ENCODE measurements at places on chromosomes 3 and 15.

DNA sequence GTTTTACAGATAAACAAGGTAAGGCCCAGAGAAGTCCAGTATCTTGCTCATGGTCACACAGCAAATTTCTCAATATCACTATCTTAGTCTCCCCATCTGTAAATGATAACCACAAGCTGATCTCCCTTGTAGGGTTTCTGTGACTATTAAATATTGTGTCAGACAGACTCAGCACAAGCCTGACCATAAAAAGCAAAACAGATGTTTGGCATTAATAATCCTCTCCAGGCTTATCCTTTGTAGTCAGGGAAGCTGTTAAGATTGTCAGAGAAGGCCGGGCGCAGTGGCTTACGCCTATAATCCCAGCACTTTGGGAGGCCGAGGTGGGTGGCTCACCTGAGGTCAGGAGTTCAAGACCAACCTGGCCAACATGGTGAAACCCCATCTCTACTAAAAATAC lies 173.2 kb upstream of the PRICKLE2 start:
- DNase-seq: no peak

GRCh38 chr3:62863648-62864047 lies 11.6 kb downstream of the CADPS start:
- no peak for DNase-seq

GRCh38 chr3:113018536-113019181 lies 27.9 kb downstream of the GTPBP8 start:
- no peak for DNase-seq

GRCh38 chr15:45653702-45654424 lies 19.0 kb downstream of the SQOR start:
- DNase-seq: no peak

DNA sequence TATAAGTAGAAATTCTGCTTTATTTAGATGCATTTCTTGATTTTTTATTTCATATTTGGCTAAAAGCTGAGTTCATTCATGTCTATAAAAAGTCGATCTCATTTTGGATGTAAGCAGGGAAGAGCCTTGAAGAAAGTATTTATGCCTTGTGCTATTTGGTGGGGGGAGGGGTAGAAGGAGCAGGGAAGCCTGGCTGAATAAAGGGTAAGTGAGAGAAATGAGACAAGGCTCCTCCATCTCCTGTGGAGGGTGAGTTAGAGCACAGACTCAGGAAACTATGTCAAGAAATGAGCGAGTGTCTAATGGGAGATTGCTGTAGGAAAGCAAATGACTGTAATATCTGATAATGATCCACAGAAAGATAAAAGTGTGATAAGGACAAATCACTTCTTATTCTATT lies 121.8 kb upstream of the ATP11B start:
- DNase-seq: no peak

DNA sequence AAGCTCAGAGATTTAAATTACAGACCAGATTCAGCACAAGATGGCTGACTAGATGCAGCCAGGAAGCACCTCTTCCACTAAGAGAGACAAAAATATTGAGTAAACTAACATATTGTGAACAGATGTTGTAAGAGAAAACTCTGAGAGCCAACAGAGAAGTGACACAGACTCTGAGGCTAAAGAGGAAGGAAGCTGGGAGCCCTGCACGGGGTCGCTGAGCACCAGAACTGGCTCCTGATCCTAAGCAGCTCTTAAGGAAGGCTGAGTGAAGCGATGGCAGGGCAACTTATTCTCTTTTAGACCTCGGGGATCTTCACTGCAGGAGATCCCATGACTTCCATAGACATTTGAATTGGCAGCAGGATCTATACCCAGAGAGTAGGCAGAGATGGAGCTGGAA lies 578.0 kb upstream of the GRM7 start:
- DNase-seq: no peak

DNA sequence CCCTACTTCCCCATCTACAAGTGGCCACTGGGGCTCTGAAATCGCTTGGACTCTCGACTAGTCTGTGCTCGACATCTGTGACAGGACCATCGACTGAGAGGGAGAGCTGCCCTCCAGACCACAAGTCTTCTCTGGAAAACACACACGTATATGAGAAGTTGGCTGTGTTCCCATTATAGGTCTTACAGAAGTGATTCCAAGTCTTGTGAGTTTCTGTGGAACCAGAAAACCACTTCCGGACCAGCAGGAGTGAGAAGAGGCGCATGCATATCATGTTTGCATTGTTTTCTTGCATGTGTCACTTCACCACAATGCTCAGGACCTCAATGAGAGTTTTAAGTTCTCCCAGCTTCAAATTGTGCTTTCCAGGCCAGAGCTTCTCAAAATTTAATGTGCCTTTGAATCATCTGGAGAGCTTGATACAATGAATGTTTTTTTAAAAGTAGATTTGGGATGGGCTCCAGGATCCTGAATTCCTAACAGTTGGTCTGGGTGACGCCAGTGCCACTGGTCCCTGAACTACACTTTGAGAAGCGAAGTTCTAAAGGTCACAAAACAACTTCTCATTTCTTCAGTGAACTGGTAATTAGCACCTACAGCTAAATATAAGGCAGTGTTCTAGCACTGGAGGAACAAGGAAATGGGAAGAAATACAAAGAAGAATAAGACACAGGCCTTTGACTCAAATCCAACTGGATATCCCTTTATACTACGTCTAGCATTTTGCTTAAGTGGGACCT lies 15.7 kb downstream of the LIPC start:
- no peak for DNase-seq

GRCh38 chr3:185439745-185440466 lies 58.9 kb downstream of the TMEM41A start:
- DNase-seq: no peak

DNA sequence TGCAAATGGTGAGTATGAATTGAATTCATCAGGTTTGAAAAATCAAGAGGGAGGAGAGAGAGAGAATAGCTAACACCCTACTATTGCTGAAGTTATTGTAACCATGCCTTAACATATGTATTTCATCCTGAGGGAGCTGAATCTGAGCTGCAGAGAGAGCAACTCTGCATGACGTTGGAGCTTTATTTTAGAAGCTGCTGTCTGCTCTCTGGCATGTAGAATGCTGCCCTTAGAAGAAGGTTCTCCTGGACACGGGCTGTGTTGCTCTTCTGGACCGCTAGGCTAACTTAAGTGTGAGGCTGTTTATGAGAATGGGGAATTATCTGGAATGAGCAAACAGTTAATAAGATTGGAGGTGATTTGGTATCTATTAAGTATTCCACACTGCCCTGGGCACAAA lies 814.6 kb downstream of the AGBL1 start:
- no peak for DNase-seq

GRCh38 chr3:171270541-171270940 lies 189.7 kb downstream of the TNIK start:
- no peak for DNase-seq

GRCh38 chr3:139538733-139539132 lies 809 bp downstream of the RBP1 start:
- DNase-seq: no peak

GRCh38 chr3:79253704-79254103 lies 514.1 kb downstream of the ROBO1 start:
- DNase-seq: no peak

- DNase-seq: no peak
These were observed 192.4 kb upstream of the PEX5L start for GRCh38 chr3:180229113-180229512.

DNA sequence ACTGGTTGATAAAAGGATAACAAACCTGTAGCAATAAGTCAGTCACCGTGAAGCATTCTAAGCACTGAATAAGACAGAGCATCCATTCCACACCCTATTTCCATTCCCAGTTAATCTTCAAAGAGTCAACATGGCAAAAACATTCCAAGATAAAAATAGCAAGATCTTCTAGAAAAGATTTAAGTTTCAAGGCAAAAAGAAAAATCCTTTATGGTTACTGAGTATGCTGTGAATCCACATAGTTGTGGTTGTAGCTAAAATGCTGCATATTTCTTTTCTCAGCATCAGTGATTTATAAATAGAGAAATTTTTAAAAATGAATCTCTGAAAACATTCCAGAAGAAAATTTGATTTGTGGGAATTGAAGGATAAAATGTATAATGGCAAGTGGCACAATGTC lies 21.1 kb downstream of the GAP43 start:
- no peak for DNase-seq

DNA sequence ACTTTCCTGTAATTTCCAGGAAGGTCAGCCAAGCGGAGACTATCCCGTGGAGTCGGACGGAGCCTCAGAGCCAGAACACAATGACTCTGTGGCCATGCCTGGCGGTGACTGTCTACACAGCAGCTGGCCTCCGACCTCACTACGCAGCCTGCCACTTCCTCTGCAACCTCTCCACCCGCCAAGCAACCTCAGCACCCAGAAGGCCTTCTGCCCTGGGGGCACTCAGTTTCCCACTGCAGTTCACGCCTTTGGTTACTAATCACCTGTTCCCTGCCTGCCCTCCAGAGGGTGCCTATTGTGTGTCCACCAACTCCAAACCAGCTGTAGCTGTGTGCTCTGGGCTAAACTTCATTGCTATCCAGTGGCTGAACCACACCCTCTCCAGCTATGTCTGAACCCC lies 44.0 kb downstream of the TM2D3 start:
- DNase-seq: no peak

DNA sequence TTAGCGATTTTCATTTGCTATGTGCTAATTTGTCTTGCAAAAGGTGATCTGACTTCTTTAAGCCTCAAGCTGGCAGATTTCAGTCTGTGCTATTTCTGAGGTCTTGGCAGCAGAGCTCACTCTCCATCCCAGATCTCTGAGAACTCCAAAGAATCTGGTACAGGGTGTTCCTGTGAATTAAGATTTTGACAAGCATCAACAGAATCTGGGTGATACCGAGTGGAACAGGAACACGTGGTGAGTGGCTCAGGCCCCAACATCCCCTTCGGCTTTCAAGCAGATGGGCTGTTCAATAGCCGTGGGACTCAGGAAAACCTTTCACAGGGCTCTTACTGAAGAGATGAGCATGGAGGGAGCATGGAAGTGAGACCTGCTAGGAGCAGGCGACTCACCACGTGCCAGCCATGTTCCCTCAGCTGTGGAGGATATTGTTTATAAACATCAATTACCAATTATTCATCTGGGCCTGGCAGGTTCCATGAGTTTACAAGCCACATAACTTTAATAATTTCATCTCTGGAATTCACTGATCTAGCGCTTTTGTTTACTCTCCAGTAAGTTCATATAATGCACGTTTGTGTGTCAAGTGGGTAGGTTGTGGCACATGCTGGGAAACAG lies 103.4 kb upstream of the SELENOK start:
- DNase-seq: no peak

GRCh38 chr3:150215616-150216015 lies 192.5 kb upstream of the TSC22D2 start:
- no peak for DNase-seq

DNA sequence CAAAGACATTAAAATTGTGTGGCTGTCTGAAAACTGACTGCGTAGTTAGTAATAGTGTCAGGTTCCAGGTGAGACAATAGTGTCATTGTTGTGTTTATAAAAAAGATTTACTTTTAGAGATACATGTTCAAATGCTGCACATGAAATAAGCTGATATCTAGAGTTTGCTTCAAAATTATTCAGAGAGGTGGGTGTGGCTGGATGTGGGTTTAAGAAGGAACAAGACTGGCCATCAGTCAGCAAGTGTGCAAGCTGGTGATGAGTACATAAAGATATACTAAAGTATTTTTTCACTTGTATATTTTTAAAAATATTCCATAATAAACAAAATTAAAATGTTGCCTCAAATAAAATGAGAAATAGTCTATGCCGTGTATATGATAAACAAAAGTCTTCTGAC lies 190.6 kb downstream of the ARRDC4 start:
- DNase-seq: no peak

GRCh38 chr3:11220230-11220629 lies 52.0 kb upstream of the ATG7 start:
- DNase-seq: no peak

DNA sequence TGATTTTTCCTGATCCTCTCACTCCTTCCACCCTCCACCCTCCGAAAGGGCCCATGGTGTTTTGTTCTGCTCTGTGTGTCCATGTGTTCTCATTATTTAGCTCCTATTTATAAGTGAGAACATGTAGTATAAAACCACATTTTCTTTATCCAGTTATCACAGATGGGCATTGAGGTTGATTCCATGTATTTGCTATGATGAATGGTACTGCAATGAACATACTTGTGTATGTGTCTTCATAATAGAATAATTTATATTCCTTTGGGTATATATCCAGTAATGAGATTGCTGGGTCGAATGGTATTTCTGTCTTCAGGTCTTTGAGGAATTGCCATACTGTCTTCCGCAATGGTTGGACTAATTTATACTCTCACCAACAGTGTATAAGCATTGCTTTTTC lies 126.0 kb downstream of the IMPG2 start:
- no peak for DNase-seq

DNA sequence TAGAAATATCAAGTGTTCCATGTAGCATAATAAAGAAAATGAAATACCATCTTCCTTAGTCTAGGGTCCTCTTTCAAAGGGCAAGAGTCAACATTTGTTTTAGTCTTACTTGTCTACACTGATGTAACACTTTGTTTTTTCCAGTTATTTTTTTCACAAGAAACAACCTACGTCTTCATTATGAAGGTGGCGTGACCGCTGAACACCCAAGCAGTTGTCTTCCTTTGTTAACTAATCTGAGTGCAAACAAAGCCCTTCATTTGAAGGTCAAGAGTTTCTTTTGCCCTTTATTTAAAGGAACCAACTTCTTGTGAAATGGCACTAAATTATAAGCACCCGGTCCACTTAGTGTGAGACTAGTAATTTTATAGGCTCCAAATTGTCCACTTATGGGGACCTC lies 73.2 kb downstream of the CD47 start:
- DNase-seq: no peak

- DNase-seq: no peak
These were observed 134.8 kb downstream of the ASB7 start for GRCh38 chr15:100737214-100737613.

DNA sequence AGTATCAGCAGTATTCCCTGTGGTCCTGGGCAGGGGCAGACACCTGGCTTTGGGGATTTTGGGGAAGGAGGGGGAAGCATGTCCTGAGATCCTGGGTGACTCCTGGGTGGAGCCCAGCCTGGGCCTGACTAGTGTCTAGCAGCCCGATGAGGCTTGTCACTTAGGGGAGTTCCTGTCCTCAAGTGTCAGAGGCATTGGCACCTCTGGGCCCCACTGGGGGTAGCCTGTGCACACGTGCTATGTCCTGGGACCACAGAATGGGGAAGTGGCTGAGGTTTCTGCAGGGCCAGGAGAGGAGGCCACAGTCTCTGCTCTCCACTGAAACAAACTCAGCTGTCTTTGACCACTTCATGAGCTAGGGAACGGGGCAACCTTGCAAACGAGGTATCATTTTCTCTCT lies 31.5 kb upstream of the ADCY5 start:
- DNase-seq: no peak

GRCh38 chr3:71614869-71615268 lies 31.3 kb upstream of the FOXP1 start:
- no peak for DNase-seq

GRCh38 chr3:125633767-125634166 lies 38.5 kb upstream of the OSBPL11 start:
- no peak for DNase-seq

DNA sequence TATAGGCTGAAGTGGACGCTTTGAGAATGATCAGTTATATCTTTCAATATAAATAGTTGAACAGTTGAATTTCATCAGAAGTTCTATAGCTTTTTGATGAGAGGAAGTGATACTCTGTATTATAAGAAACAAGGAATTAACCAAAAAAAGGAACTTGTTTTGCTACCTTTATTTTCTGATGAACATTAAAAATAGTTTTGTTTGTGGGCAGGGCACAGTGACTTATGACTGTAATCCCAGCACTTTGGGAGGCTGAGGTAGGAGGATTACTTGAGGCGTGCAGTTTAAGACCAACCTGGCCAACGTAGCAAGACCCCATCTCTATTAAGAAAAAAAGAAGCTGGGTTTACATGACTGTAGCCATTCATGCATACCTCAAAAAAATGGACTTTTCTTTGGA lies 16.7 kb downstream of the BLOC1S6 start:
- DNase-seq: no peak
